ENCODE measurements at places on chromosomes 2 and 18. TPM values are rescaled to one million over a fixed set of nuclear protein-coding genes. Genes with fewer than 3 reads are reported as not detected.
A peak's percentile ranks its signal among the peaks of the same experiment; 100 is the strongest.

The C2orf92 gene
- 16.9 TPM for total RNA-seq

The FOXD4L1 gene
- total RNA-seq: 0.17 TPM

The ARHGAP15 gene
- total RNA-seq: 56.2 TPM

The CCL20 gene
- total RNA-seq: 4.4 TPM

GRCh38 chr18:37393945-37394609 lies 171.5 kb downstream of the CELF4 start:
- no peaks in the 10 kb centered on the region for H3K36me3 ChIP-seq
- no peak overlapping the region for H3K27ac ChIP-seq
- H3K4me3 ChIP-seq: no peak overlapping the region
- no peaks in the 10 kb centered on the region for H3K4me1 ChIP-seq
- peaks cover 20% of the 10 kb centered on the region for H3K27me3 ChIP-seq
- DNase-seq: no peak

- no peaks in the 10 kb centered on the region for H3K36me3 ChIP-seq
- H3K27ac ChIP-seq: no peak overlapping the region
- no peaks in the 10 kb centered on the region for H3K4me1 ChIP-seq
- no peaks in the 10 kb centered on the region for H3K27me3 ChIP-seq
- no peak for DNase-seq
Observed at GRCh38 chr2:162989507-162989906, 150.9 kb upstream of the KCNH7 start.

GRCh38 chr2:96129528-96130120 lies 8.7 kb downstream of the ASTL start:
- H3K36me3 ChIP-seq: peaks cover 10% of the 10 kb centered on the region
- no peak for DNase-seq
- no peak overlapping the region for H3K27ac ChIP-seq
- no peaks in the 10 kb centered on the region for H3K27me3 ChIP-seq

GRCh38 chr2:167133614-167134013 lies 245.3 kb downstream of the XIRP2 start:
- no peak overlapping the region for H3K4me3 ChIP-seq
- no peak overlapping the region for H3K27ac ChIP-seq
- H3K36me3 ChIP-seq: no peaks in the 10 kb centered on the region
- no peak for DNase-seq
- H3K27me3 ChIP-seq: no peaks in the 10 kb centered on the region

GRCh38 chr2:55119711-55120487 lies 69.6 kb upstream of the RTN4 start:
- peaks cover 5% of the 10 kb centered on the region for H3K4me1 ChIP-seq
- H3K4me3 ChIP-seq: no peak overlapping the region
- no peak for DNase-seq
- peaks cover 4% of the 10 kb centered on the region for H3K27me3 ChIP-seq

- no peaks in the 10 kb centered on the region for H3K36me3 ChIP-seq
- no peak overlapping the region for H3K27ac ChIP-seq
- no peak for DNase-seq
- no peaks in the 10 kb centered on the region for H3K4me1 ChIP-seq
- no peak overlapping the region for H3K4me3 ChIP-seq
- H3K27me3 ChIP-seq: no peaks in the 10 kb centered on the region
Observed at GRCh38 chr2:132404056-132404455, 12.5 kb upstream of the GPR39 start.

GRCh38 chr2:156837635-156838370 lies 401.6 kb downstream of the GPD2 start:
- H3K36me3 ChIP-seq: no peaks in the 10 kb centered on the region
- H3K4me3 ChIP-seq: no peak overlapping the region
- no peak for DNase-seq

GRCh38 chr18:3538456-3538855 lies 88.5 kb downstream of the TGIF1 start:
- peaks cover 6% of the 10 kb centered on the region for H3K27me3 ChIP-seq
- H3K36me3 ChIP-seq: no peaks in the 10 kb centered on the region
- H3K4me3 ChIP-seq: no peak overlapping the region
- peaks cover 14% of the 10 kb centered on the region for H3K4me1 ChIP-seq
- H3K27ac ChIP-seq: no peak overlapping the region

DNA sequence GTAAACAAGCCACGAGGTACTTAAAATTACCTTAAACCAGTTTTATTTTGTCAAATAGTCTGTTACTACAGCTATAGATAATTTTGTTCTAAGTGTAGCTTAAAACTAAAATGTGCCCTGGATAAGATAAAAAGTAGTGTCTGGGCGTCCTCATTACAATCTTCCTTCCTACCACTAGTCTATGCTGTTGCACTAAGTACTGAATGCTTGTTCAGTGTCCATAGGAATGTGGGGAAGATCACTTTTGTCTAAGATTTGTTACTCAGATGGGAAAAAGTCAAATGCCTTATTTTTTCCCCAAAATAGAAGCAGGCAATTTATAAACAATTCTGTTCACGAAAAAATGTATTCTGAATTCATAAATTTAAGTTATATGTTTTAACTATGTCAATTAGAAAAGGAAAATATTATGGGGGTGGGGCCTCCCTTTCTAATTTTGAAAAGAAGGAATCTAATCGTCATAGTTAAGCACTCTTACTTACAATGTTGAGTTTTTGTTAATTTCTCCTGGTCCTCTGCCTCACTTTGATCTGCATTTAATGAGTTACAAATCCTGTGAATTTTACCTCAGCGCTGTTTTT lies 140.4 kb upstream of the VRK2 start:
- peaks cover 2% of the 10 kb centered on the region for H3K27me3 ChIP-seq
- DNase-seq: peak; percentile 58
- H3K36me3 ChIP-seq: no peaks in the 10 kb centered on the region
- no peak overlapping the region for H3K4me3 ChIP-seq

DNA sequence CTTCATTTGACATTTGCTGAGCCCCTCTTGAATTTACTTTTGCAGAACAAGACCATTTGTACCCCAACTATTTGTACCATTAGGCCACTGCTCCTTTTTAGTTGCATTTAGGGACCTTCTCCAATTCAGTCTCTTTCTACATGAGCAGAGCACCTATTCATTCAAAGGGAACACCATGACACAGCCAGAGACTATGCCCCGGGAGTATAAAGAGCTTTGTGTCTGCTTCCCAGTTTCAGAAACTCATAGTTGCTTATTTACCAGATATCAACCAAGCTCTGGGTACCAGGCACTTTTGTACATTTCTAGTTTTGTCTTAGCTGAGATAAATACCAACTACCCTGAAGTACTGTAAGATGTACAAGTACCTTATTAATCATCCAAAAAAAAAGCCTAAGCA lies 269.1 kb upstream of the SIX3 start:
- peaks cover 3% of the 10 kb centered on the region for H3K4me1 ChIP-seq
- DNase-seq: no peak
- H3K27ac ChIP-seq: no peak overlapping the region
- H3K4me3 ChIP-seq: no peak overlapping the region
- no peaks in the 10 kb centered on the region for H3K27me3 ChIP-seq

Data from activated CD4-positive, alpha-beta T cell treated with anti-CD3 and anti-CD28 coated beads, Interleukin-2, amount 10 ng/mL, durations not matched to agents 24 days and 14 days (primary cell).